Fibroblast of villous mesenchyme (primary cell): ENCODE measurements at places on chromosomes 5 and 9.
A peak's percentile ranks its signal among the peaks of the same experiment; 100 is the strongest.

DNA sequence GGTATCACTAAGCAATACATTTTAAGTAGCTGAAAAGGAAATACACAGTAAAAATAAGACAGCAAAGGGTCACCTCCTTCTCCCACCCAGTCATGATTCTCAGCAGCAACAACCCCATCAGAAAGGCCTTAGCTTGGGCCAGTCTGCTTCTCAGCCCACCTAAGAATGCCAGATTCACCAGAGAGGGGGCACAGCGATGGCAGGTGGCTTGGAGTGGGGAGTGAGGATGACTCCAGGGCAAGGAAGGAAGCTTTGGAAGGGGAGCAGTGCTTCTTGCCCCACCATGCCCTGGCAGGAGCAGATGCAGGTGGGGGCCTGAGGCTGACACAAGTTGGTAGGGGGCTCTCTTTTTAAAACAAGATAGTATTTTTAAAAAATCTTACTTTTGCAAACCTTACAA, 51.4 kb downstream of the ABCA1 start:
- DNase-seq, result no peak

DNA sequence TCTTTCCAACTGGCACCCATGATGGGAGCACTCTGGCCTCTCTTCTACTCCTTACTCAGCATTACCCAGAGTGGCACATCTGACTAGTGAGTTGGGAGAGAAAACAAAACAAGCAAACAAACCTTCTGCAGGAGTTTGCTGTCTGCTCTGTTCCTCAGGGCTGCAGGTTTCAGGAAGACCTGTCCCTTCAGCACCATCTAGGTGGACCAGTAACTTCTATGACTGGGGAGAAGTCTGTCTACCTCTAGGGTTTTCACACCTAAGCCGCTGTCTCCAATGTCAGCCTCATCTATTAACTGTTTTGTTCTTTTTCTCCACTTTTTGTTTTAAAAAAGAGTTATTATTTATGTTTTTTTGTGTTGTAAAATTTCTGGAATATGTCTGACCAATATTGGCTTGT, 58.7 kb downstream of the RAB3C start:
- no peak for DNase-seq

DNA sequence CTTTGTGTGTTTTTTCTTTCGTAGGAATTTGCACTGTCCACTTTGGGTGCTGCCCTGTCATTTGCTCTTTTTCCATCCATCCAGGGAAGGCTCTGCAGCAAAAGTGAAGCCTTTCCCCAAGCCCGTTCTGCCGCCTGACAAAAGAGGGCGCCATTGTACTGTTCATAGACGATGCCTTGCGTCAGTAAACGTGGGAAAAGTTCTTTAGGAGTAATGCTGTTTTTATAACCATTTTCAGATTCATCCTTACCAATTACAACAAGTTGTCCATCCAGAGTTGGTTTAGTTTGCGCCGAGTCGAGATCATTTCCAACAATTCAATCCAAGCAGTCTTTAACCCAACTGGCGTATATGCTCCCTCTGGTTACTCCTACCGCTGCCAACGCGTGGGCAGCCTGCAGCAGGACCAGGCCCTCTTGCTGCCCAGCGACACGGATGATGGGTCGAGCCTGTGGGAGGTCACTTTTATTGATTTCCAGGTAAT, 34.3 kb upstream of the RPS23 start:
- peak; percentile 86 for DNase-seq

GRCh38 chr9:15243081-15243480, 63.9 kb downstream of the TTC39B start:
- DNase-seq, result peak; percentile 50

- DNase-seq, result no peak
Observed at GRCh38 chr5:135265497-135266302, 133.3 kb downstream of the MACROH2A1 start.

GRCh38 chr9:123551734-123552133, 195.7 kb downstream of the CRB2 start:
- DNase-seq, result no peak

GRCh38 chr9:127162046-127162863, 39.8 kb upstream of the ANGPTL2 start:
- DNase-seq, result peak; percentile 33
